Stimulated activated naive B cell treated with anti-CD40 and anti-IgM and Interleukin-4, amounts not matched to agents 10 μg/mL and 1 μg/mL and 100 μg/mL, for 72 hours (primary cell): ENCODE measurements at places on chromosomes 5 and 9.

DNA sequence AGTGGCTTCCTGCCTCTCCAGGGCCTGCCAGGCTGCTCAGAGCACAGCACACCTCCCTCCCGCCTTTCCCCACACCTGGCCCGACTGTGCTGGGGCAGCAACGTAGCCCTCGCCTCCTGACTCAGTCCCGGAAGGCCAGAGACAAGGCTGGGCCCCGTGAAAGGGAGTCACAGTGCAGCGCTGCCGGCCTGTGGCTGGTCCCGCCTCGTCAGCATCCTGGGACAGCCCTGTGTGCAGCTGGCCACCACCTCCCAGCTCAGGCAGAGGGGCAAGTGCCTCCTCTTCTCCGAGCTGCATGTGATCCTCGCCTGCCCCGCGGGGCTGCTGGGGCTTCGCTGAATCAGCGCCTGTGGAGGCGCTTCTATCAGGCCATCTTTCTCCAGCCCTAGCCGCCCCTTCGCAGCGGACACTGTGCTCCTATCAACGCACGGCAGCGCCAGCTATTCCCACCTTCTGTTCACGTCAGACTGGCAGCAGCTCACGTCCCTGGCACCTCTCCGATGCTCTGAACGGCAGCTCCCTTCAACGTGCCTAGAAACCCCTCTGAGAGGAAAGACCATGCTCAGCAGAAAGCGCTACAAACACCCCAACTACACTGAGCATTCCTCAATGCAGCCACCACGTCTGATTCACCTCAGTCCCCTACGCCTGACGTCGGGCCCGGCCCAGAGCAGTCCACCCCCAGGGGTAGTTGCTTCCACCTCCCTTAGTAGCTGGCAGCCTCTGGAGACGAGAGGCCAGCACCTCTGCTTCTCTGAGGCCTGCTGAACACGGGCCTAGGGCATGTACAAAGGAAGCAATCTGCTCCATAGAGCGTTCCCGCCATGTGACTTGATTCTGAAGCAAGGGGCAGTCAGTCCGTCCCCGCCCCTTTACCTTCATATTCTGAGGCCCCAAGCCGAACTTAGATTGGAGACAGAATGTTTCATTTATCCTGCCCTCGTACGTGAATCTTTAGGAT lies 78.8 kb downstream of the GPR21 start:
- DNase-seq: no peak

GRCh38 chr5:169945831-169946261 lies 34.4 kb downstream of the INSYN2B start:
- DNase-seq: no peak

GRCh38 chr9:13862654-13863053 lies 451.3 kb downstream of the NFIB start:
- no peak for DNase-seq

- DNase-seq: no peak
These were observed 670 bp upstream of the PURA start for GRCh38 chr5:140113180-140113698.

DNA sequence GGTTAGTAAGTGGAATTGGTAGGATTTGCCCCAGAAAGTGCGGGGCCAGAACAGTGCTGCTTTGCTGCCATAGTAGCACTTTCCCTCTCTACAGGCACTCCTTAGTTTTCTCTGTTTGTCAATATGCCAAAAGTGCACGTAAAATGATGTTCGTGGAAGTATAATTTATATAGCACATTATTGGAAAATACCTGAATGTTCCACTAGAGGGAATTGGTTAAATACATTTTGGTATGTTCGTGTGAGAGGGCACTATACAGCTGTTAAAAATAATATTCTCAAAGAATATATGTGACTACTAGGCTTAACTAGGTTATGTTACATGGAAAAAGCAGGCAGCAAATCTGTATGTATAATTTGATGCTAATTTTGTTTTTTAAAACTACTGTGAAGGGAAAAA lies 184.0 kb upstream of the GDNF start:
- DNase-seq: no peak

DNA sequence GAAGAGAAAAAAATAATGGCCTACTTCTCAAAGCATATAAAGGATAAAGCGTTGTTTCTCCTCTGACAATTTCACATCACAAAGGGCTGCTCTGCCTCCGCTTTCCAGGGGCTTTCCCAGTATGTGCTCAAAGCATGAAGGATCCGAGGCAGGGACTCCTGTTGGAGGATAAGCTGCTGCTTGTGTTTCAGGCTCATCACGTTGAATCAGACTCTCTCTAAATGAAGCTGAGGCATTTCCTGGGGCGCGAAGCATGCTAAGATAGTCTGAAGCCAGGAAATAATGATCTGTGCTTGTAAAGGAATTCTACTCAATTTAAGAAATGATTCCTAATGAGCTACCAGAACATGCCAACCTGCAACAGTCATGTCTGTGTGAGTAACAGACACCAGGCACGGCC lies 97.5 kb downstream of the MARCHF11 start:
- no peak for DNase-seq

DNA sequence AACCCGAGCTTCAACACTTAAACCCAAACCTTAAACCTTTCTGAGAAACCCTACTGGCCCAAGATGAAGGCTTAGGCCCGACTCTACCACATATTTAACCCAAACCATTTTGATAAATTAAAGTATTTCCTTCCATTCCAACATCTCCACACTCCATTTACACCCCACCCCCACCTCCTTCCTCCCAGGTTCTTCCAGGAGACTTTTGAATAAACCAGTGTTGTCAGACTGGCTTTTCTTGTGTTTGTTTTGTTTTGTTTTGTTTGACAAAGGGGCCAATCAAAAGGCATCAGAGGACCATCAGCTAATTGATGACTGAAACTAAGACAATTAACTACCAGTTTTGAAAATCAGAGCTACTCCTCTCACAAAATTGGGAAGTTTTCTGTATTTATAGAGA lies 4.6 kb upstream of the ZNF608 start:
- no peak for DNase-seq

GRCh38 chr9:6852243-6852963 lies 94.6 kb downstream of the KDM4C start:
- no peak for DNase-seq

DNA sequence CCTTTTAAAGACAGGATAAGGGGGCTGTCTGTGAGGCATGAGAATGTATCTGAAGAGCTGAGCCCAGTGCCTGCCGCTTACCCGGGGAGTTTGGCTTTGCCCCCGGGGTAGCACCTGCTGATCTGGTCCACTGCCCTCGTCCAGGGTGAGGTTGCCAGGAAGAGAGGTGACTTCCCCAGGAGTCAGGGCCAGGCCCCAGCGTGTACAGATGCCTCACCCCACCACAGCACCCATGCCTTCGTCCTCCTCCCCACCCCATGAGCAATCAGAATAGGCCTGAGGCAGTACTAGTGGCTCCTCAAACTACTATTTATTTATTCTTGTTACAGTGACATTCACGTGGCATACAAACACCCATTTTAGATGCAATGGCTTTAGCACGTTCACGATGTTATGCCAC lies 15.7 kb upstream of the AIF1L start:
- no peak for DNase-seq
